ENCODE measurements at places on chromosomes 2 and 18.

GRCh38 chr18:1585881-1586488 is 681.3 kb downstream of the ADCYAP1 start:
- H3K27ac ChIP-seq, result no peak overlapping the region
- no peak for DNase-seq
- H3K27me3 ChIP-seq, result no peaks in the 10 kb centered on the region
- H3K36me3 ChIP-seq, result no peaks in the 10 kb centered on the region
- H3K4me1 ChIP-seq, result no peaks in the 10 kb centered on the region
- H3K4me3 ChIP-seq, result no peak overlapping the region

DNA sequence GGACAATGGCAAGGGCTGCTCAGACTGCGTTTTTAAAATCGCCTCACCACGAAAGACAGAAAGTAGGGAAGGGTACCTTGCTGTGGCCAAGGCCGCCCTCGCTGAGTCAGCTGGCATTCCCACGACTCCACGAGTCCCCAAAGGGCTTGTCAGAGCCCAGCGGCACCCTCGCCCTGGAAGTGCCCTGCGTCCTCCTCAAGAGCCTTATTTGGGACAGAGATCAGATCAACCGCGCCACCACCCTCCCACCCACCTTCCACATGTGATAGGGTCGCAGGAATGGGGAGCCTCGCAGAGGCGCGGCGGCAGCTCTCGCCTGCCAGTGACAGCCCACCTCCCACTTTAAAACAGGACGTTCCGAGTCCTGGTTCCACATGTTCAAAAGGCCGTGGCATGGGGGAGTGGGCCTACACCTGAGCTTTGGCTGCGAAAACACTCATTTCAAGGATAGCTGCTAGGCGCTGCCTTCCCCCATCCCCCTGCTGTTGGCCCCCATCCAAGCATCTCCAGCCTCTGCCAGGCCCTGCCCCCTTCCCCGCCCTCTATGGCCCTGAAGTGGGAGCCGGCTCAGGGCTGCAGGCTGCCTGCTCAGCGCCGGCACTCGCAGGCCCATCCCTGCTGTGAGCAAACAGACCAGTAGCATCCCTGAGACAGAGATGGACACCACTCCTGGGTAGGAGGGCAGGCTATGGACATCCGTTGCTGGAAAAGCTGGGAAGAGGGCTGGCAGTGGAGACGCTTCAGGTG is 38.1 kb upstream of the ARHGEF4 start:
- H3K36me3 ChIP-seq, result no peaks in the 10 kb centered on the region
- peaks cover 6% of the 10 kb centered on the region for H3K27me3 ChIP-seq
- peak overlapping the region; percentile 64 for H3K4me3 ChIP-seq
- peaks cover 12% of the 10 kb centered on the region for H3K4me1 ChIP-seq

DNA sequence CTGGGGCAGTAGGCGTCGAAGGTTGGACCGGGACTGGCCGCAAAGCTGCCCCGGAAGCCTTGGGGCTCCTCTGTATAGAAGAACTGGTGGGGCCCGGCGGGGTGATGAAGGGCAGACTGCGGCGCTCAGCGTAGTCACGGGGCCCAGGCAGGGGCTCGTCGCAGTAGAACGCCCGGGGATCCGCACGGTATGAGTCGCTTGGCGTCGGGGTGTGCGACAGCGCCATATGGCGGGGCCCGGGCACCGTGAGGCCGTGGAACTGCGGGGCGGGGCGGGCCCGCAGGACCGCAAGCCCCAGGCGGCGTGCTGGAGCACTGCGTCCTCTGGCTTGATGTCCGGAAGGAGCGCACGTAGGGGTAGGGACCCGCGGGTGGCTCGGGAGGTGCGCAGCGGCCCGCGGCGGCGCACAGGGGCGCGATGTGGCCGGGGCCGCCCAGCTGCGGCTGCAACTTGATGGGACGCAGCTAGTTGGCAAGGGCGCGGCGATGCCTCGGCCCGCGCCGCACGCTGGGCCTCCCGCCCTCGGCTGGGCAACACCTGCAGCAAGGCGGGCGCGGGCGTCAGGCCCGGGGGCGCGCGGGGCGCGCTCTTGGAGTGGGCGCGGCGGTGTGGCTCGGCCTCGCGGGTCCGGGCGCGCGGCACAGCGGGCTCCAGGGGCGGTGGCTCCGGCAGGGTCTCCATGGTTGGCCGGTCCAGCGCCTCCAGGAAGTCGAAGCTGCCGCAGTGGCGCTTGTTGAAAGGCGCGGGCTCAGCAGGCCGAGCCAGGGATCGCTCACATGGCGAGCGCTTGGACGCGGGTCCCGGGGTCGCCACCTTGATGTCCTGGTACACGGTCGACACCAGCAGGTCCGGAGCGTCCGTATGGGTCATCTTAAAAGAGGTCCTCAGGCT is 251.4 kb downstream of the ANKRD30B start:
- H3K27me3 ChIP-seq, result no peaks in the 10 kb centered on the region
- H3K4me3 ChIP-seq, result no peak overlapping the region
- no peaks in the 10 kb centered on the region for H3K36me3 ChIP-seq
- no peaks in the 10 kb centered on the region for H3K4me1 ChIP-seq
- H3K27ac ChIP-seq, result no peak overlapping the region

DNA sequence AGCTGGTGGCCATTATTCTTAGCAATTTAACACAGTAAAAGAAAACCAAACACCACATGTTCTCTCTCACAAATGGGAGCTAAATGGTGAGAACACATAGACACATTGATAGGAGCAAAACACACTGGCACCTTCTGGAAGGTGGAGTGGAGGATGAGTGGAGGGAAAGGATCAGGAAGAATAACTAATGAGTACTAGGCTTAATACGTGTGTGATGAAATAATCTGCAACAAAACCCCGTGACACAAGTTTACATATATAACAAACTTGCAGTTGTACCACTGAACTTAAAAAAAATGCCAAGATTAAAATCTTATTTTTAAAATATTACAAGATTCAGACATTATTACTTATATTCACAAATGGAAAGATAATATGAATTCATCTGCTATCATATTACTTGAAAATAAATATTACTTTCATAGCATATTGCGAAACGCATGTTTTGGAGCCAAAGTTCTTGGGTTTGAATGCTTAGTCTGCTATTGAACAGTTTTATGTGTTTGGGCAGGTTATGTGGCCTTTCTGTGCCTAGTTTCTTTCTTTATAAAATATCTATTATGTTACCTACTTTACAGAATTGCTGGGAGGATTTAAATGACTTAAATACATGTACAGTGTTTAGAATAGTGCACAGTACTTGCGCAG is 20.5 kb downstream of the ANKRD62 start:
- H3K36me3 ChIP-seq, result no peaks in the 10 kb centered on the region
- no peak overlapping the region for H3K27ac ChIP-seq
- no peak for DNase-seq

DNA sequence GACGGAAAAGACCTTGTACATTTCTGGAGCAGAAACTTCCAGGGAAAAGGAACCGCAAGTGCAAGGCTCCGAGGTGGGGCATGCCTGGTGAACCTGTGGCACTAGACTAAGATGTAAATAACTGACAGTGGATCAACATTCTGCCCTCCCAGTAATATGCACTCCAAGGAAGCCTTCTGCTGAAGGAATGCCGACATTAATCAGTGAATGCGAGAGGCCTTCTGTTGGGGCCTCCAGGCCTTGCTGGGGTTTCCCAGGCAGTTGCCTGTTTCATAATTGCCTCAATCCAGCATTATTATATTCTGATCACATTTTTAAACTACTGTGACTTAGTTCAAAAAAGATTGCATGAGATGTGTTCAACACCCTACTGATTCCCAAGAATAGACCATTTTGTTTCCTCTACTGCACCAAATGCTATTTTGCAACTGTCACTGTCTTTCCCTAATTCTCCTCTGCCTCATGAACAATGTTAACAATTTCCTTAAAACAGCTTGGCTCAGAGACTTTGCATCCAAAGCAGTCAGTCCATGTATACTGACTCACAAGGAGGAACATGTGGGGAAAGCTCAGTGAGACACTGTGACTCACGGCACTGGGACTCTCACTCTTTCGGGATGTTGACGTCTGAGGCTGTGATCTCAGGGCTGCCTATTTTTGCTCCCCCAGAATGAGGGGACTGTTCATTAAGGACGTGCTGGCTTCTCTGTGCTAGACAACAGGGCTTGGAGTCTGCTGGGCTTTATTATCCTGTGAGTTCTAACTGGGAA is 10.5 kb upstream of the DSG2 start:
- no peak overlapping the region for H3K4me3 ChIP-seq
- no peaks in the 10 kb centered on the region for H3K36me3 ChIP-seq
- no peaks in the 10 kb centered on the region for H3K4me1 ChIP-seq
- no peak overlapping the region for H3K27ac ChIP-seq
- no peak for DNase-seq
- no peaks in the 10 kb centered on the region for H3K27me3 ChIP-seq

DNA sequence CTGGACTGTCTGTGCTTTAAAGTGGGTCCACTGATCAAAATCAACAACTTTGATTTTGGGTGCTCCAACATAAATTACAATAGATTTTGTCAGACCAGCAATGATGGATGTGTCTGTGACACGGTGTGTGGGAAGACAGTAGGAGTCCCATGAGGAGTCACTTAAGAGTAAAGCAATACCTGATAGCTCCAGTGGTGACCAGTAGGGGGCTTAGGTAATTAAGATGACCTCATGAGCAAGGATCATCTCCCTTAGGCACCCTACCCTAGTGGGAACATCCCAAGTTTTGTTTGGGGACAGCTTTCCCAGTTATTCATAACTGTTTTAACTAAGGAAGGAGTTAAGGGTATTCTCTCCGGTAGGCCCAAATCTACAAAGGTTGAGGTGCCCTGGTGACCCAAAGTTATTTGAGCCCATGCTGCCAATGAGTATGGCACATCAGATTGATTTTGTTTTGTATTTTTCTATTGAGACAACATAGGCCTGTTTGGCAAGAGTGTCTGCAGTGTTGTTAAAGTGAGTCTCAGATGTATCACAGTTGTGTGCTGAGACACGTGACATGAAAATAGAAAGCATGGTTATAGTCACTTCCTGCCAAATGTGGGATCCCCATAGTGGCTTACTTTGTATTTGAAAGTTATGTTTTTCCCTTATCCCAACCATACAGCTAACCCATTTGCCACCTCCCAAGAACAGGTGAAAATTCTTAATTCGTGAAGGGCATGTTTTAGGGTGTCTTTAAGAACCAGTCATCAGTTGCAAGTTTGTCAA is 1337.6 kb upstream of the SLC39A10 start:
- H3K4me1 ChIP-seq, result no peaks in the 10 kb centered on the region
- H3K27ac ChIP-seq, result no peak overlapping the region
- H3K27me3 ChIP-seq, result no peaks in the 10 kb centered on the region
- no peak overlapping the region for H3K4me3 ChIP-seq
- no peaks in the 10 kb centered on the region for H3K36me3 ChIP-seq
- no peak for DNase-seq

GRCh38 chr18:8461544-8461943 is 147.7 kb upstream of the RAB12 start:
- no peaks in the 10 kb centered on the region for H3K27me3 ChIP-seq
- no peak overlapping the region for H3K27ac ChIP-seq
- no peaks in the 10 kb centered on the region for H3K36me3 ChIP-seq
- DNase-seq, result no peak
- H3K4me3 ChIP-seq, result no peak overlapping the region

DNA sequence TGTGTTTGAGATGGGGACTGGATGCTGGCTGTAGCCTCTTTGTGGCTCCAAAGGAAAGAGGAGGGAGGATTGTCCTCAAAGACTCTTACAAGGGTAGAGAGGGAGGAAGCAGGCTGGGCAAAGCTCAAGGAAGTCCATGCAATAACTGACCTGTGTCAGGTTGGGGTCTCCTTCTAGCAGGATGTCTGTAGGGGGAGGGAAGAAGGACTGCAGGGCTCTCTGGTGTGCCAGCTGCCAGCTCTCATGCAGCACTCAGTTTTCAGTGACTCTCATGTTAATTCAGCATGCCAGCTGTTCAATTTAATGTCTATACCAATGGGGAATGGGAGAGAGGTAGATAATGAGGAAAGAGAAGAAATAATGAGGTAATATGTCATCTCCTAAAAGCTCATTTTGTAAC is 85.3 kb upstream of the RANBP2 start:
- no peak overlapping the region for H3K4me3 ChIP-seq
- H3K36me3 ChIP-seq, result peaks cover 45% of the 10 kb centered on the region
- no peaks in the 10 kb centered on the region for H3K27me3 ChIP-seq

DNA sequence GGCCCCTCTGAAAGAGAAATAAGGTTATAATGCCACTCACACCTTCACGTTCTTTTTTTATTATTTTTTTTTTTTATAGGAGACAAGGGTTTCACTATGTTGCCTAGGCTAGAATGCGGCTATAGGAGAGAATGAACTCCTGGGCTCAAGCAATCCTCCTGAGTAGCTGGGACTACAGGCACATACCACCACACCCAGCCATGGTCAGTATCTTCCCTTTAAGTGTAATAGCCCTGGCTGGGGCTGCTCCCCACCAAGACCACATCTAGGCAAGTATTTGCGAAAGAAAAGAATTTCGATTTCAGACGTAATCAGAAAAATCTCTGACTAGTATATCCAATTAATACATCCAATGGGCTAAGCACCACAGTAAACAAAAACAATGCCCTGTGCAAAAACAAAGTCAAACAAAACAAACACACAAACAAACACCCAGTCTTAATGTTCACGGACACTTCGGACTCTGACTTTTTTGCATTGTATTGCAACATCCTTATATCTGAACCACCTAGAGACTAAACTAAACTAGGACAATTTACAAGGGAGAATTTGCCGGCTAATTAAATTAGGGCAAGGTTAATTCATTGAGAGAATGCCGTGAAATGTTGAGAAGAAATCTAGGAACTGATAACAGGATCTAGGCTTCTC is 49.6 kb upstream of the TLK1 start:
- H3K27me3 ChIP-seq, result peaks cover 1% of the 10 kb centered on the region
- no peak overlapping the region for H3K4me3 ChIP-seq
- H3K36me3 ChIP-seq, result no peaks in the 10 kb centered on the region
- H3K4me1 ChIP-seq, result peaks cover 28% of the 10 kb centered on the region
- DNase-seq, result no peak

GRCh38 chr2:112683550-112684414 is 37.0 kb upstream of the NT5DC4 start:
- peak overlapping the region; percentile 30 for H3K27ac ChIP-seq
- no peak for DNase-seq
- H3K4me1 ChIP-seq, result peaks cover 33% of the 10 kb centered on the region
- H3K36me3 ChIP-seq, result no peaks in the 10 kb centered on the region
- H3K27me3 ChIP-seq, result no peaks in the 10 kb centered on the region
- H3K4me3 ChIP-seq, result no peak overlapping the region

DNA sequence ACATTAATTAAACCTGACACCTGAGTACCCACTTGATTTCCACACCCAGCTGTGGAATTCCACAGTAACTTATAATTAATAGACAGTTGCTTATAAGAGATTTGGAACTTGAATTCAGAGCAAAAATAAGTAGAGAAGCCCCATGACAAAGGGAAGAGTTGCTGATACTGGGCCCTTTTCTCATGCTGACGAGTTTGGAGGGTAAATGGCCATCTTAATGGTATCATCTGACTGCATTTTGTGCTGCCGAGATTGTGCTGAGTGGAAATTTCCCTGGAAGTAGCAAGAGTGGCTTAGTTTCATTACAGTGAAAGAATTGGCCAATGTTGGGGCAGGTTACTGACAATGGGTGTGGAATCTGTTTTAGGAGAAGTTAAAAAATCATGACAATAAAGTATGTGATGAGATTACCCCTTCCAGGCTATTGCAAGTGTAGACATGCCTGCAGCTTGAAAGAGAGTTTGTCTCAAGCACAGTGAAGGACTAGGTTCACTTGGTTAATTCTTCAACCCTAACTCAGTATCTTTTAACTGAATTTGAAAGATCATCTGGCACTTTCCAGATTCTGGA is 49.9 kb downstream of the VSNL1 start:
- DNase-seq, result no peak
- no peaks in the 10 kb centered on the region for H3K36me3 ChIP-seq
- no peaks in the 10 kb centered on the region for H3K4me1 ChIP-seq
- H3K27ac ChIP-seq, result no peak overlapping the region
- no peak overlapping the region for H3K4me3 ChIP-seq

Measured in activated CD4-positive, alpha-beta memory T cell treated with anti-CD3 and anti-CD28 coated beads, Interleukin-2, amount 10 ng/mL, durations not matched to agents 7 days and 5 days (primary cell).